ENCODE measurements at places on chromosomes 7 and 10.

- no peak for DNase-seq
Measured at GRCh38 chr7:116209561-116210070, 723 bp upstream of the TES start.

DNA sequence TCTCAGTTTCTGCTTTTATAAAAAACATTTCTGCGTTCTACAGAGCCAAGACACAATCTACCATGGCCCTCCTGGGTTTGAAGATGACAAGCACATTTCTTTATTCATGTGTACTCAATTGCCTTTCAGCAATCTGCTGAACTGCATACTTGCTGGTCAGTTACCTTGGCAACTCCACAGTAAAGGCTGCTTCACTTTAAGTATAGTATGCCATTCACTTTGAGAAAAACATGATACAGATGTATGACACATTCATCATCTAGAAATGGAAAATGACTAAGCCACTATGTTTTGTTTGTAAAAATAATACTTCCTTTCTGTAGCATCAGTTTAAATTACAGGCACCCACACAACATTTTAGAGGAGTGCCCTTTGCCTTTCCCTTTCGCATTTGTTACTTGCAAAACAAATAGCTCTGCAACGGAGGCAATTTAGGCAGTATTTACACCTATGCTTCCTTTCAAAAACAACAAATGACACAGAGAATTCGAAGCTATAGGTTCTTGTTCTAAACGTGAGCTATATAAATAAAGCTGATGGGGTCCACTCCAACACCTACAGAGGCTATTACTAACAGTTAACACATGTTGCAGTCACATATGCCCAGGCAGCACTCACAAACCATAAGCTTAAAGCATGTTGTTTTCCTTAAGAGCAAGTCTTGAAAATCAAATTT lies 23.5 kb downstream of the SGCE start:
- peak; percentile 22 for DNase-seq

- no peak for DNase-seq
Measured at GRCh38 chr7:24299192-24299591, 15.2 kb downstream of the NPY start.

DNA sequence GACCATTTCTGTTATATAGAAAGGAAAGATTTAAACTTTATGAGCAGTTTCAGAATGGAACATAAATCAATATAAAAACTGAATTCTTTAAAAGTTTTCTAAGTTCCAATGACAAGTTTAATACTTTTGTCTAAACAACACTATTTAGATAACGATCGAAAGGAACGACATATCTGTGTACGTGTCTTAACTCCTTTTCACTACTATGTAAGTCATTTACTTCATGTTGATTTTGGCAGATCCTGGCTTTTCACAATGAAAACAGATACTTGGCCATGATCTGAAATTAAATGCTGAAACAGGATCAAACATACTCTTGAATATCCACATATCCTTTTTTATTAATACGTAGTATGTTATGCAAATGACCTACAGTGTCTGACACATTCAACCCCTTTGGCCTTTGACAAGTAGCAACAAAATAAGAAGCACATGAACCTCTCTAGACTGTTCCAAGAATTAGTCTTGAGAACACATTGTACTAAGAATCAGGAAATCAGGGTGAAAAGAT lies 41.9 kb downstream of the RNLS start:
- no peak for DNase-seq

DNA sequence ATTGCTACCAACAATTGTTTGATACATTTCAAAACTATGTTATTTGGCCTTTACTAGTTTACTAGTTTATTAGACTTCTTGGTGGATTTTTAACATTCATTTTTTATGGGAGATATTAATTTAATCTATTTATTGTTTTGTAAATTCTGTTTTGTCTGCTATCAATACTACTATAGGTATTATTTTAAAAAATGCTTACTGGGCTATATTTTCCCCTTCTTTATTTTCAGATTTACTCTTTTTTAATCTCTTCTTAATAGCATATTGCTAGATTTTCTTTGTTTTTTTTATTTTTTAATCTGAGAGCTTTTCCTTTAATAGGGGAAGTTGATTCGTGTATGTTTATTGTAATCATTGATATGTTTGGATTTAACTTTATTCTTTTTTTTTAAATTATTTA lies 147.5 kb downstream of the CDK14 start:
- no peak for DNase-seq
